ENCODE measurements at places on chromosomes 3 and 15.

GRCh38 chr3:131048030-131048429, 21.4 kb downstream of the NEK11 start:
- no peak for DNase-seq

DNA sequence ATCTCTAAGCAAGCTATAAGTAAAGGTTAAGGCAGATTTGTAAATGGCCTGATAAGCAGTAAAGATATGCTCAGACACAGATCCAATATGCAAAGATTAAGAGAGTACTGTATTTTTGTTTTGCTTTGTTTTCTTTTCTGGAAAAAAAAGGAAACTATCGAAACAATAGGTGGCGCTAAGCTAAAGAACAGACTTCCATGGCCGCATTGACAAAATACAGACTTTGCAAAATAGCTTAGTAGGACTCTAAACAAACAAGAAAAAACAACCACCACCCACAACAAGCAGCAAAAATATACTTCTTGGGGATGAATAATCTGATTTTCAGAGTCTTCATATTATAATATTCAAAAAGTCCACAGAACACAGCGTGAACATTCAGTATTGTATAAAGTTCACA, 758.4 kb upstream of the ROBO1 start:
- no peak for DNase-seq

- DNase-seq = no peak
These were observed 193.0 kb downstream of the IL20RB start for GRCh38 chr3:137150825-137151224.

DNA sequence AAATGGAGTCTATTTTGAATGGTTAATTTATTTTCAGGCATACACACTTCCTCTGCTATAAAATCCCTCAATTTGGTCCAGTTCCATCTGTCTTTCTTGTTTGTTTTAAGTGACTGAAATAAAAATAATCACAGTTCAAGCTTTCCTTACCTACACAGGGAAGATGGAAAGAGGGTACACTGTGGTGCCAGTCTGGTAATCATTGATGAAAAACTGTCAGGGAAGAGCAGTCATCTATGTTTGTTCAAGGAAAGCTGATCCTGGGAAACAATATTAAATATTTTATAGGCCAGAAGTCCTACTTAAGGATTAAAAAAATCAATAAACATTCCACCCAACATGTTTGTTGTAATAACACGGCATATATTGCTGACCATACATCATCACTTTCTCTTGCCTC, 115.2 kb upstream of the KCNMB2 start:
- peak; percentile 19 for DNase-seq

DNA sequence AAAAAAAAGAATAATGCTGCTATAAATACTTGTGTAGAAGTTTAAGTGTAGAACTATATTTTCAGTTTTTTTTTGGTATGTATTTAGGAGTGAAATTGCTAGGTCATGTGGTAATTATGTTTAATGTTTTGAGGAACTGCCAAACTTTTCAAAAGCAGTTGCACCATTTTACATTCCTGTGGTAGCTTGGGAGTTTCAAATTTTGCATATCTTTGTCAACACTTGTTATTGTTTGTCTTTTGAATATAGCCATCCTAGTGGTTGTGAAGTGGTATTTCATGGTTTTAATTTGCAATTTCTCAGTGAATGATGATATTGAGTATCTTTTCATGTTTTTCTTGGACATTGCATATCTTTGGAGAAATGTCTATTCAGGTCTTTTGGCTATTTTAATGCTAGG, 30.4 kb downstream of the SKIL start:
- no peak for DNase-seq

- DNase-seq = no peak
These were observed 36.0 kb downstream of the TSPAN3 start for GRCh38 chr15:77034695-77035489.

- no peak for DNase-seq
These were observed 160.5 kb upstream of the CHRNA7 start for GRCh38 chr15:31869686-31870307.

DNA sequence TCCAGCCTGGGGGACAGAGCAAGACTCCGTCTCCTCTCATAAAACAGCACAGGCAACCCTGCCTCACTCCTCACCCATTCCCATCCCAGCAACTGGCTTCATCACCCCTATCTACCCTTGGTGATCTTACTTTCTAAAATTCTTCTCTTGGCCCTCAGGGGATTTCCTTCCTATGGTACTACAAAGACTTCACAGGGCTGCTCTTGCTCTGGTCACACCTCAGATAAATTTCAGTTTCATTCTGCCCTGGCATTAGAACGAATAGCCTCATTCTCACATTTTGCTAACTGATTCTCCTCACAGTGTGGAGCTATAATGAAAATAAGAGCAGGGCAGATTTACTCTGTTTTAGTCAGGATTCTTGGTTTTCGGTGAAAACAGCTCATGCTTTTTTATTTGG, 22.1 kb upstream of the CRBN start:
- no peak for DNase-seq

GRCh38 chr3:169558371-169558770, 105.1 kb downstream of the MECOM start:
- DNase-seq = no peak

GRCh38 chr3:177098551-177098950, 98.7 kb downstream of the TBL1XR1 start:
- no peak for DNase-seq

DNA sequence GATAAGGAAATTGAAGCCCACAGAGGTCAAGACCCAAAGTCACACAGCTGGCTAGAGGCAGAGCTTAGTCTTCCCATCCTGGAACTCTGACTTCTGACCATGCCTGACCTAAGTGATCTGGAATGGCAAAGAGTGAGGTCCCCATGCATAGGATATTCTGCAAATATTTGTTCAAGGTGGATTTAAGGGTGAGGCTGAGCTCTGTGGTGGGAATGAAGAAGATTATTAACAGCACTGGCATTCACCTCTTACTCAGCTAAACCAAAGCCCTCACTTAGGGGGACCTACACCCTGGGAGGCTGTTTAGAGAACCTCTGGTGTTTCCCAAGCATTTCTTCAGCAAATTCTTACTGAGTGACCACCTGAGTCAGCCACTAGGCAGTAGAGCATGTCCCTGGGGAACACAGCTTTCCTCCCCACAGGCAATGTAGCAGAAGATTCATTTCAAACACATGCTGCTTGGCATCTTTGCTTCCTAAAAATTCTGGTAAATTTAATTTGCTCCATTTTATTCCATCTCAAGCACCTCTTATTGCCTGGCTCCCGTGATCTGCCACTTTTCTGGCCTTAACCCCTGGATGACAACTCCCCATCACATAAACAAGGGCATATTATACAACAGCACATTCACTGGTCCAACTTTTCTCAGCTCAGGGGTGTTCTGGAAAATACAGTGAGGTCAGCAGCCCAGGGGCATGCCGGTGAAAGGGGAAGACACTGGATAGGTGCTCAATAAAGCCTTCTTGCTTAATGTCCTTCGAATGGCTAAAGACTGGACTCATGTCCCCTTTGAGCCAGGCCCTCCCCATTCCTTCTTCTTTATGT, 176.0 kb downstream of the ABHD5 start:
- DNase-seq = no peak

- peak; percentile 25 for DNase-seq
These were observed 13.3 kb upstream of the TNFSF10 start for GRCh38 chr3:172536505-172536904.

DNA sequence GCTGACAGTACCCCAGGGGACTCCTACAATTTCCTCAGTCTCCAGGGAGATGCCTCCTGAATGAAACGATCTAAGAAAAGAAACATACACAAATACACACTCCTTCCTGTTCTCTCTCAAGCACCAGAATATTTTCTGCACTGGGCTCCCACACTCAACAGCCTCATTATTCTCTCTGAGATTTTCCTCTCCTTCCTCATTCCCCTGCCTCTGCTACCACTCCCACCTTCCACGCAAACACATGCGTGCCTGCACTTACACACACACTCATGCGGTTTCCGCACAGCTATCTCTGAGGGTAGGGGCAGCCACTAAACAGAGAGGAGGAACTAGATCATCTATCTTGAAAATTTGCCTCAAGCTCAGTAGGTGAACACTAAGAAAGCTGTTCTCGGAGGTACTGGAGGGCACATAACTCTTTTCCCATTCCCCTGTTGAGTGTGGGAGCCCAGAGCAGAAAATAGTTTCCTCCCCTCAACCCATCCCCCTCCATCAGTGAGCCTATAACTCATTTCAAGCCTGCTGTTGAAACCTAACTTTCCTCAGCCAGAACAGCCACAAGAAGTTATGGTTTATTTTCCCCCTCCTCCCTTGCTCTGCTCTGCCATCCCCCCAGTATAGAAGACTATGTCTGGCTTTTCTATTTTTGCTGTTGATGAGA, 30.5 kb upstream of the TIPARP start:
- DNase-seq = no peak

- no peak for DNase-seq
These were observed 69.7 kb downstream of the KLHL25 start for GRCh38 chr15:85725019-85725418.

GRCh38 chr3:114411190-114411668, 117.4 kb downstream of the TIGIT start:
- no peak for DNase-seq

DNA sequence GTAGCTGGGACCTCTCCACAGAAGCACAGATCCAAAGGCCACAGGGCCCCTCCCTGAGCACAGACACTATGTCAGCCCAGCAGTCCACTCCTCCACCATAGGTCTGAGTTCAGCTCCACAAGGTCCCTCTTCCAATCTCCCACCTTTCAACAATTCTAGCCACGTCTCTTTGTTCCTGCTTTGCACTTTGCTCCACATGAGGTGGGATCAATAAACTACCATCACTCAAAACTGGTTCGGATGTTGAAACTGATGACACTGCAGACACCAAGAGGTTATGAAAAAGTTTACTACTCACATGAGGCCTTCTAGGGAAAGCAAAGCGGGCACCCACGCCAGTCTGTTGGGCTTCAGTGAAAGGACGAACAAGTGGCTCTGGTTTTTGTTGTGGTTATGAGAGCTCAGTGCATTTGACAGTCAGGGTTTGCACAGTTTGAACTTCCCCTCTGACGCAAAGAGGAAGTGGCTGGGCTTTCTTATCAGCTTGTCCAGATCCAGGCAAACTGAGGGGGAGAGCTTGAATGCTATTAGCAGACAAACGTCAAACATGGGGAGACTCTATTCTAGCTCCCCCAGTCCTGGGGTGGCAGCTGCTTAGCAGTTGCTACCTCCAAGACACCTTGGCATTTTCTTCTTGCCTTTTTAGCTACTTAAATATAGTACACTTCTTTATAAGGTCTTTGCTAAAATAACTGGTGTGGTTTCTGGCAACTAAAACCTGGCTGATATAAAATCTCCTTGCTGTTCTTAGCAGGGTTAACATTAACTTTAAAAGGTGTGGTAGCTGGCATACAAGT, 37.8 kb downstream of the ZNF445 start:
- no peak for DNase-seq

GRCh38 chr3:119323723-119324085, 29.5 kb downstream of the ARHGAP31 start:
- no peak for DNase-seq

DNA sequence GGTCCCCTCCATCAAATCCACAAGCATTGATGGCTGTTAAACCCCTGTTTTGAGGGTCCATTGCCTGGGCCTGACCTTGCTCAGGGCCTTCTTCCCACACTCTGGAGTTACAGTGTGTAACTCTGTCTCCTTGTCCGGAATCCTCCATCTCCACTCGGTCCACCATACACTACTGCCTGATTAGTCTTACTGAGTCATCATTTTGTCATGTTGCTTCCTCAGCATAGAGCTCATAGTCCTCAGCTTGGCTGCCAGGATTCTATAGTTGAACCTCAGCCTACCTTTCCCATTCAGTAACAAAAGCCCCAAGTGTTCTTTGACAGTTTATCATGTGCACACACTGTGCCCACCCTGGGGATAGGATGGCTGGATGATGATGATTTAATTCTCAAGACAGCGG, 113.0 kb downstream of the PDE8A start:
- DNase-seq = no peak

DNA sequence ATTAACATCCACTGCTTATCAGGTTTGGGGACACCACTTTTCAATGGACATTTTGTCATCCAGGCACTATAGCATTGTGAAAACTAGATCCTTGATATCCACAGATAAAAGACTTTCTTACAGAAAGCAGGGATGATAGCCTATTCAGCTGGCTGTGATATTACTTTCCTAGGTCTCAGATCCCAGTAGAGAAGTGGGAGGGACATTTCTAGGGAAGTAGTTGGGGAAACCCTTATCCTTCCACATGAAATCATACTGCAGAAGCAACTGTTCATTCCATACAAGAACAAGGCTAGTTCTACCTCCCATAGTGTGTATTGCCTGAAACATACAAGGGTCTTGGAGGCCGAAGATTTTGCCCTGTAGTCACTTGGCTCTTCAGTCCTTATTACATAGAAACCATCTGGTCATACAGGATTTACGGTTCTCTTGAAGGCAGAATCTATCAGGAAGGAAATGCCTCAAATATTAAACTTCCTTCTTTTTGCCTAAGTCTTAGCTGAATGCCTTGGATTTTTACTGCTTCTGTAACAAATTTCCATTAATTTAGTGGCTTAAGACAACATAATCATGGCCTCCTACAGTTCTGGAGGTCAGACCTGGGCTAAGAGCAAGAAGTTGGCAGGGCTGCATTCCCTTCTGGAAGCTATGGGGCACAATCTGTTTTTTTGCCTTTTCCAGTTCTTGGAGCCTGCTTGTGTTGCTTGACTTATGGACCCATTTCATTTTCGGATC, 119.4 kb downstream of the ECT2 start:
- no peak for DNase-seq

GRCh38 chr3:126540342-126540849, 16.4 kb downstream of the CHST13 start:
- DNase-seq = no peak

- DNase-seq = no peak
These were observed 1.9 kb downstream of the PIGZ start for GRCh38 chr3:196966526-196967401.

- no peak for DNase-seq
These were observed 2.3 kb downstream of the MELTF start for GRCh38 chr3:197027151-197027895.

DNA sequence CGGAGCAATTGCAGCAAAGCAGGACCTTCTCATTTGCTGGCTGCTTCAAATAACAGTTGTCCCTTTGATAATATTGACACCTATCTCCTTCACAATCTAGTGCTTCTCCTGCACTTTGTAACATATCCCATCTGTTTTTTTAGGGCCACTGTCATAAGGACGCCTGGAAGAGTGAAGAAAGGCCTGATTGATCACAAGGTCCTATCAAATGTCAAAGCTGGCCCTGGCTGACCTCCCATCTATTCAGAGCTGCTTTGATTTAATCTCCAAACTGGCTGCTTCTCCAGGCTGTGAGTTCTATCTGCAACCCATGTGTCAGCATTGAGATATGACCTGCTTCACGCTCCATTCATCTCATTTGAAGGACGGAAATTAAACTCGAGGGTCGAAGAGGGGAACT, 601.2 kb upstream of the KCNMB2 start:
- DNase-seq = no peak

DNA sequence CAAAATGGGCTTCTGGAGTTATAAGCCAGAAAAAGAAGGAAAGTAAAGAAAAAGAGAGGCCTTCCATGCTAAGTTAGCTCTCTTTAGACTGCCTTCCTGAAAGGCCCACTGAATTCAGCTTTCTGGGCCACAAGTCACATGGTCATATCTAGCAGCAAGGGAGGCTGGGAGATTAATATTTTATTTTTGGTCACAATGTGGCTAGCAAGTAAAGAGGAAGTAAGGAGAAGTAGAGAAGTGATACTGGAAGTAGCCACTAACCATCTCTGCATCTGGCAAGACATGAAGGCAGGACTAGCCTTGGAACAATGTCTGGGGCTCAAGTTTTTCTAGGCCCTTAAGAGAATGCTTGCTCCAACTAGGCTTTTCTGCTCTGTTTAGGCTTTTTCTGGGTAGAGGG, 81.8 kb upstream of the UBE2E1 start:
- no peak for DNase-seq

- DNase-seq = no peak
These were observed 149.0 kb downstream of the GSK3B start for GRCh38 chr3:119945291-119945690.

Measured in NCI-H2029 (cell line).